ENCODE measurements at places on chromosomes 5 and 9.

- DNase-seq, result no peak
Observed at GRCh38 chr5:33855396-33855795, 36.4 kb downstream of the ADAMTS12 start.

DNA sequence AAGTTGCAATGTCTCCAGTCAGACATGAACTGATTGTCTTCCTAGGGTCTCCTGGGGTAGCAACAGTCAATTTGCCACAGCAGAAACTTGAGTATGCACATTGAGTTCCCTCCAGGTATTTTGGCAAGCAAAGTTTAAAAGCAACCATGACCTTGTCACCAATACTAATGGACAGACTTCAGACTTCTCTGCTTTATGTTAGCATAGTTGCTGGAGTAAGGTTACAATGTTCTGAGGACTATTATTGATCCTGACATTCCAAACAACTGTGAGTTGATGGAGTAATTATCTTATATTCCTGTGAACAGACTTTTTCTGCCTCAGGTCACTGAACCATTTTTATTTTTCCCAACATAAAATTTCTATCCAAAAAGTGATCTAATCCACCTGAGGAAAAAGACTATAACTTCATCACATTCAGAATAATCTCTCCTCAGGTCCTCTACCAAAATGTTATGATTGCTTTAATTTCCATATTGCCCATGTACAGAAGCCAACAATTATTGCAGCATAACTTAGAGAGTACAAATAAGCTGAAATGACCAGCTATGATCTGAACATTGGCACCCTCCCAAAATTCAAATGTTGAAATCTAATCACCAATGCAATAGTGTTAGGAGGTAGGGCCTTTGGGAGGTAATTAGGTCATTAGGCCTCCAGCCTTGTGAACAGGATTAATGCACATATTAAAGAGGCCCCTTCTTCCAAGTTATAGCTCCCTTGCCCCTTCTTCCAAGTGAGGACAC is 228.3 kb downstream of the PDE4D start:
- no peak for DNase-seq

DNA sequence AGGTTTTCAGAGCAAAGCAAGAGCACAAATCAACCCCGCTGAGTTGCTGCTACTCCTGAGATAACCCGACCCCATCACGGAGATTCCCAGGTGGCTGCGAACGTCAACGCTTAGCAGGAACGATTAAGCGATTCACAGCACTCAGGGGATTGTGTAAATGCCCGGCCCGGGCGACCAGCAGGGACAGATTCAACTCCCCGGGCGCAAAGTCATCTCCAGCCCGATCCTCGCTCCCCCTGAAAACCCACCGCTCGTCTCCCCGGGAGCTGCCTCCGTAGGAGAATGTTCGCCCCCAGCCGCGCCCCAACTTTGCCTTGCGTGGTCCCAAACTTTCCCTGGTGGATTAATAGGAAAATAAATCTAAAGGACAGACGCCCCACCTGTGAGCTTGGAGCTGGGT is 685 bp downstream of the SLC24A2 start:
- DNase-seq, result no peak

GRCh38 chr9:81619353-81620001 is 69.9 kb downstream of the TLE1 start:
- no peak for DNase-seq

- DNase-seq, result no peak
Observed at GRCh38 chr5:180643191-180643851, 6.1 kb downstream of the FLT4 start.

GRCh38 chr5:107472620-107473064 is 198.1 kb downstream of the EFNA5 start:
- no peak for DNase-seq

- DNase-seq, result no peak
Observed at GRCh38 chr5:10935536-10935935, 174.5 kb upstream of the DAP start.

GRCh38 chr5:149030392-149030791 is 32.5 kb downstream of the SH3TC2 start:
- no peak for DNase-seq
